DMS79 treated with DMSO at 0.1 percent for 48 hours (cell line): ENCODE measurements at places on chromosomes 6 and 20.

DNA sequence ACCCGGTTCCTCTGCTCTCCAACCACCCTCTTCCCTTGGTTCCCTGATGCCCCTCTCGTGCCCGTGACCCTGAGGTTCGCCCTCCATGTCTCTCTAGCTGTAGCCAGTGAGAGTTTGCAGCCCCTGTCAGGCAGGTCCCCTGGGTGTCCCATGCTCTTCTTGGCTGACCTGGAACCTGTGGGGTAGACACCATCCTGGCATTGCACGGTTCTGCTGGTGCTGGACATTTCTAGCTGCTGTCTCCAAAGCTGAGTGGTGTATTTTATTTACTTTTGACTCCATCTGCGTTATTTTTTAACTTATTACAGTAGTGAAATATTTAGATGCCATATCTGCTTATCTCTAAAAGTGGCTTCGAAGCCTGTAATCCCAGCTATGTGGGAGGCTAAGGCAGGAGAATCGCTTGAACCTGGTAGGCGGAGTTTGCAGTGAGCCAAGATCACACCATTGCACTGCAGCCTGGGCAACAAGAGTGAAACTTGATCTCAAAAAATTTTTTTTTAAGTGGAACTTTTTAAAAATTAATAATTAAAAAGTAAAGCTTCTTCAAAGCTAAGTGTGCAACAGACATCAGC lies 12.5 kb downstream of the ENTPD6 start:
- DNase-seq = no peak

DNA sequence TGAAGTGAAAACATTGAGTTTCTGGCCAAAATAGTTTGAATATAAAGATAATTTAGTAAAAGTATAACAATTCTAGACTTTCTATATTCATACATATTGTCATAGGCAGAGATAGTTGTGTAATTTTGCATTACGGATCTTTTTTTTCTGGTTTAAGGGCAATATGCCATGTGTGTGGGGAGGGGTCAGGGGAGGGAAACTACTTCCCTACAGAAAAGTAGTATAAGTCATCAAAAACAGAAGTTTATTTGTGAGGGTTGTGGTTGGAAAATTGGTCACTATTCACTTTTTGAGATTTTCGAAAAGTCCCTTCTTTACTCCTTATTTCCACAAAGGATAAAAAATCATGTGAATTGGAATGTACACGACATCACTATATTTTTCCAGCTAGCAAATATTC lies 288.2 kb upstream of the PREP start:
- no peak for DNase-seq

GRCh38 chr20:46814366-46815232 lies 80.0 kb upstream of the EYA2 start:
- DNase-seq = peak; percentile 72

DNA sequence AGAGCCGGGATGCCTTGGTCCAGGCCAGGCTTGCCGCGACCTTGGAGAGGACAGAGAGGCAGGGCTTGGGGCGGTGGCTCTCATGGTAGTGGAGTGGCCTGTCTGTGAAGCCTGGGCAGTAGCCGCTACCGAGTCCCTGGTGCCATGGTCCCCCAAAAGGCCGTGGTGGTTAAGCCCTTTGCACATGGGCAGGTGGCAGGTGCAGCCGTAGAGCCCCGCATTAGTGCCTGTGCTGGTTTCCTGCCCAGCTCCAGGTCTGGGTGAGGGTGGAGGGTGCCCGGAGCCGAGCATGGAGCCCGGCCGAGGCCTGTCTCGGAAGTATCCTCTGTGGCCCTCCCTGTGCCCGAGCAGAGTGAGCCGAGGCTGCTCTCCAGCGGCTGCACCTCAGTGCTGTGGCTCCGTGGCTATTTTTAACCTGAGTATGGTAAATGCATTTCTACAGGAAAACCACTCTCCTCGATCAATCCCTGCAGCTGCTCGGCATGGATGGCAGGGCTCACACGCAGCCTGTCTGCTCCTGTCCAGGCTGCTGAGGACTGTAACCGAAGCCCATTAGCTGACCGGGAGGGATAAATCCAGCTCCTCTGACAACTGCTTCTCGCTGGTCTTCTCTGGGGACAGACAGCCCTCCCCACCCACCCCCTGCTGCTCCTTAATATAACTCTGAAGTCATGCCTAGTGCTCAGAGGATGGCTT lies 36.3 kb upstream of the GATA5 start:
- peak; percentile 44 for DNase-seq

DNA sequence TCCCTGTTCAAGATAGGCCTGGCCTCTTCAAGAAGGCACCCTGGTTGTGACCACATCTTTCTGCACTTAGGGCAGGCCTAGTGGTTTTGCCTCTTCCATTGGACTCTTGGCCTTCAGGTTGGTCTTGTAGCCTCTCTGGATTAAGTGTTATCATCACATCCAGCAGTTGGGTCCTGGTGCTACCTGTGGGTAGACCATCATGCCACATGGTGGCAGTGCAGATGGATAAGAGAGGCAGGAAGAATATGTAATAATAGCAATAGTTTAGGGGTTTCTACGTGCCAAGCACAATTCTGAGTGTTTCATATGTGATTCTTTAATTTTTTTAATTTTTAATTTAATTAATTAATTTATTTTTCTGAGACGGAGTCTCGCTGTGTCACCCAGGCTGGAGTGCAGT lies 28.5 kb upstream of the SNRPB2 start:
- DNase-seq = no peak

DNA sequence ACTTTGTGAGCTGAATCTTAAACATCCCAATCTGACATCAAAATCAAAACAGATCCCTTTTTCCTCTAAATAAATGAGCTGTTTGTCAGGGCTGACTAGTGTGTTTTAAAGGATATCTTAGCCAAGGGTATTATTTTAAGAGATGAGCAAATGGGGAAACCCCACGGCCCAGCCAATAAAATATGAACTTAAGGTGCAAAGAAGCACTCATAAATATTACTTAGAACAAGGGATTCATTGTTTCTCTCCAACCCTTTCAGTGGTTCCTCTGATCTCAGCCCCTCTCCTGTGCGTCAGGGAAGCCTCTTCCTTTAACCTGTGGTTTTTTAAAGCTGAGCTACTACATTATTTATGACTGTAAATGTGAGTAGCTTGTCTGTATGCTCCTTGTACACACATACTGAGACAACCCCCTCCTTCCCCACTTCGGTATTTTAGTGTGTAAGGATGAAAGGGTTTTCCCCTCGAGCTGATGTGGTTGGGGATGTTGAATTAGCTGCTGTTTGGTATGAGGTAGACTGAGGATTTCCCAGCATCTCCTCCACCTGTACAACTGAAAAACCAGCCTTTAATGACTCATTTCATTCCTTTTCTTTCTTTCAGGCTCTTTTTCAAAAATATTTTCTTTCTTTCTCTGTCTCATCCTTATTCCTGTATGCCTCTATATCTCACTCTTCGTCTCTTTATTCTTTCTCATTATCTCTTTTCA lies 6.5 kb downstream of the BMP5 start:
- no peak for DNase-seq

GRCh38 chr20:58889334-58889760 lies 36.8 kb downstream of the GNAS start:
- DNase-seq = no peak

- no peak for DNase-seq
Measured at GRCh38 chr6:16665992-16666391, 95.3 kb downstream of the ATXN1 start.

- no peak for DNase-seq
Measured at GRCh38 chr6:154653853-154654252, 79.4 kb upstream of the SCAF8 start.

DNA sequence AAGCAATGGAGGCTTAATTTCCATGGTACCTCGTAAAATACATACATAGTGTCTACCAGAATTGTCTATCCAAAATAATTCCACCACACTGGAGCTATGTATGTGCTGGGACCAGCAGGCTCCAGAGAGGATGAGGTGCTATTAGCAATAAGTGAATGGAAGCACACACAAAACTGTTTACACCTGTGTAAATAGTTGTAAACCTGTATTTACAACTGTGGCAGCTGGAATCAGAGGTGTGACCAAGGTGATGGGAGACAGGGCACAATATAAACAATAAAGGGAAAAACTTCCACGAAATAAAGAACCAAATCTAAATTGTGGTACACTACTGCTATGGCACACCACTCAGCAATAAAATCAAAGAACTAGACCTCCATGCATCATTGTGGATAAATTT lies 14.4 kb downstream of the RARS2 start:
- no peak for DNase-seq

GRCh38 chr6:130796313-130796905 lies 30.8 kb upstream of the SMLR1 start:
- no peak for DNase-seq

GRCh38 chr6:99347804-99348203 lies 1.7 kb downstream of the FAXC start:
- no peak for DNase-seq

DNA sequence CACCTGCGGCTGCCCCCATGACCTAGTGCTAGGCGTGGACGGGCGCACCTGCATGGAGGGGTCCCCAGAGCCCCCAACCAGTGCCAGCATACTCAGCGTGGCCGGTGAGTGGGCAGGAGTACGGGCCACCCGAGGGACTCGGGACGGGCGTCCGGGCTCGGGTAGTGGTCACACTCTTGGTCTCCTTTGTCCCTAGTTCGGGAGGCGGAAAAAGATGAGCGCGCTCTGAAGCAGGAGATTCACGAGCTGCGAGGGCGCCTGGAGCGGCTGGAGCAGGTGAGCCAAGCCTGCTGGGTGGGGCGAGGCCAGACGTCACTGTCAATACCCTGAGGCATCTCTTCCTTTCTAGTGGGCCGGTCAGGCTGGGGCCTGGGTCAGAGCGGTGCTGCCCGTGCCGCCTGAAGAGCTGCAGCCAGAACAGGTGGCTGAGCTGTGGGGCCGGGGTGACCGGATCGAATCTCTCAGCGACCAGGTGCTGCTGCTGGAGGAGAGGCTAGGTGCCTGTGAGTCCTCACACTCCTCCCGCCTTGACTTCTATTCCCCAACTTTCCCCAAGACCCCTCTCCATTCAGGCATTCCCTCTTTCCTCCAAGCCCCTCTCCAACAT lies 2.9 kb downstream of the EGFL8 start:
- DNase-seq = no peak

DNA sequence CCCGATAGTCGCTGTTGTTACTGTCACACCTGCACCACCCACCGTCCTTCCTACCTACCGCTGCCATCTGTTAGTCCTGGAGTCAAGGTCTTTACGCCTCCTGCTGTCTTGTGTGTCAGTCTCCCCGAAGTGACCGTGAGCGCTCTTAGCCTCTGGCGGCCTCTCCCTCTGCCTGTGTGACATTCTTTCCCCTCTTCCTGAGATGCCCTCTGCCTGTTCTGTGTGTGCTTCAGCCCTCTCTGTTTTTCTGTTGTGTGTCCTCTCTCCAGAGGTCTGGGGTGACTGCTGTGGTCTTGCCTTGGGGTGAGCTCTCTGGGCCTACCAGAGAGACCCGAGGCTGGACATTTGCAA lies 54.9 kb downstream of the TCP11 start:
- no peak for DNase-seq

DNA sequence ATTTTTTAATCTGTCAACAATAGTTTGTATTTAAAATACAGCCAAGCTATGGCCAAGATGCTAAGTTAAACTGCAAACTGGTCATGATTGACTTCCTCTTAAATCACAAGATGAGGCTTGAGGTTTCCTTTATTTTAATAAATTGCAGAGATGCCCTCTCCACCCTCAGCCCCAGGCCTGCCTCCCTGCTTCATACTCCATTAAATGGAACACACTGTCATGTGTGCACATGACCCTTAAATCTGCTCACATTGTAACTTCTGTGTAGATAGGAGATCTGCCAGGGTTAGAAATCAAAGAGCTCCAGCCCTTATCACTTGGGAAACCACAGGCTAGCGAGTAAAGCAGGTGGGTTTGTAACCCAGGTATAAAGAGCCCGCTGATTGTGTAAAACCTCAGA lies 20.8 kb downstream of the DUSP22 start:
- DNase-seq = no peak

- DNase-seq = no peak
Measured at GRCh38 chr20:41081276-41081814, 52.7 kb downstream of the TOP1 start.

DNA sequence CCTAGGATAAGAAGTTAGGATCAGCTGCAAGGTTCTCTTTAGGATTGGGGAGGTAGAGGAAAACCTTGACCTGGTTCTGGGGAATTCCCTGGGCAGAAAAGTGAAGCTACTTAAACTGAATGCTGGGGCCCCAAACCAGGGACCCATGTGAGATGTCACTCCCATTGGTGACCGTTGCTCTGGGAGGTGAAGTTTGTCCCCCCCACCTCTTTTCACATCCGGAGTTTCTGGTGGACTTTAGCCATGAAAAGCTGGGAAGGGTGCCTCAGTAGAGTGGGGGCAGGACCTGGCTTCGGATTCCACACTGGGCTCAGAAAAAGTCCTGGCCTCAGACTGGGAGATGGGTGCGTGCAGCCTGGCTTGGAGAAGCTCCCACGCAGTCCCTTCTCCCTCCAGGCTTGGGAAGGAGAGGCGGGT lies 13.2 kb downstream of the TJAP1 start:
- DNase-seq = no peak
